IPS DF 19.7 (cell line): ENCODE measurements at places on chromosomes 6 and 20.

- no peak for DNase-seq
These were observed 10.3 kb upstream of the TULP1 start for GRCh38 chr6:35522660-35523658.

GRCh38 chr20:59662856-59663512 lies 58.6 kb downstream of the PHACTR3 start:
- DNase-seq: no peak

DNA sequence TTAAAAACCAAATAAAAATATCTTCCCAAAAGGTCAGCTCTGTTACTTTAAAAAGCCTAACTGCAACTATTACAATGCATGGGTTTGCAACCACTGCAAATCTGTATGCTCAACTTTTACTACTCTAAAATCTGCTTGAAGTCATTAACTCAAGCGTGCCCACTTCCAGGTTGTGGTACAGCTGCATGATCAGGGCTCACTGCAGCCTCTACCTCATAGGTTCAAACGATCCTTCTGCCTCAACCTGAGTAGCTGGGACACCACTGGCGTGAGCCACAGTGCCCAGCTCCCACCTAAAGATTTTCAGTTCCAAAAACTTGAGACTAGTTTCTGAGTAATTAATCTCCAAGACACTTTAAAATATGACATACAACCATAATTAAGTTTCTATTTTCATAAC lies 8.2 kb downstream of the DIDO1 start:
- no peak for DNase-seq

- no peak for DNase-seq
These were observed 43.2 kb upstream of the PNRC1 start for GRCh38 chr6:89037141-89037900.

DNA sequence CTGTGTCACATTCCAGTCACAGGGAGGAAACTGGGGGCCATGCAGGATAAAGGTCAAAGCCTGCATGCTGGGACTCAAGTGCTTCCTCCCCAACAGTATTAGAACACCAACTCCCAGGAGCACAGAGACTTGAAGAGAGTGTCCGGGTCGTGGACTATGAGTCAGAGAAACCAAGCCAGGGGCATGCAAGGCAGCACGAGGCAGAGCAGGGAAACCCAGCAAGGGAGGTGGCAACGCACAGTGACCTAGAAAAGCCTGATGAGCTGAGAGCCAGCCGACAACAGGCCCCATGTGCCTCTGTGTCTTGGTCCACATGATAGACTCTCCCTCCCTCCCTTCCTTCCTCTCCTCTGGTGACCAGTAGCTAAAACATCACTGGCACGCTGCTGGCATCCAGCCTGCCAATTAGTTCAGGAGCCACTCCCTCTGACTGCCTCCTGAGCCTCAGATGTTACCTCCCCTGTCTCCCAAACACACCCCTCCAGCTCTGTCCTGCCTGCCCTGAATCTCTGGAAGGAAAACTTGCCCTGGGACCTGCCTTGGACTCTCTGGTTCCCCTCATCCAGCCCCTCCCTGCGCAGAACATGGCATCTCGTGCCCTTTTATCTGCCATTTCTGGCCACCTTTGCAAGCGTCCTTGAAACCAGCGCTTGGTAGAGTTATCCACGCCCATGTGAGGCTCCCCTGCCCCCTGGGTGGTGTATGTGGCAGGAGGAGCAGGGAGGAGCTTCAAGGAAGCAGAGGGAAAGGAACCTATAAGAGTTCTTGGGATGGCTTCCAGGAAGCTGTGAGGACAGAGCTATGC lies 16.2 kb upstream of the RNF39 start:
- DNase-seq: no peak

DNA sequence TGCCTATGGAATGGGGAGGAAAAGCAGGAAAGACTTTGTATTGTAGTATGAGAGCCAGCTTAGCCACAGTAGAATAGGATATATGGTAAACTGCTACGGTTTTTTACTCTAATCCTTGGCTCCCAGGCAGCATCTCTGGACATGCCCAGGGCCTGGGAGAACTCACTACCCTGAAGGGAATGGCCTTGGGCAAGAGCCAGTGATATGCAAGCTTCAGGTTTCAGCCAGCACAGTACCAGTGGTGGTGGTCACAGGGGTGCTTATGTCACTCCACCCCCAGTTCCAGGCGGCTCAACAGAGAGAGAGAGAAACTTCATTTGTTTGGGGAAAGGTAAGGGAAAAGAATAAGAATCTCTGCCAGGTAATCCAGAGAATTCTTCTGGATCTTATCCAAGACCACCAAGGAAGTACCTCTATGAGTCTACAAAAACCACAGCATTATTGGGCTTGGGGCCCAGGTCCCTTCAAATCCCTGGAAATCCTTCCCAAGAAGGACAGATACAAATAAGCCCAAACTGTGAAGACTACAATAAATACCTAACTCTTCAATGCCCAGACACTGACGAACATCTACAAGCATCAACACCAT lies 121.2 kb downstream of the THBS2 start:
- DNase-seq: no peak

GRCh38 chr6:81788748-81789147 lies 36.3 kb upstream of the TENT5A start:
- DNase-seq: no peak

- no peak for DNase-seq
These were observed 28.1 kb downstream of the RNF24 start for GRCh38 chr20:3987296-3987695.

- no peak for DNase-seq
These were observed 10.2 kb downstream of the UBE3D start for GRCh38 chr6:83055366-83055964.

- no peak for DNase-seq
These were observed 26.5 kb downstream of the PTPRK start for GRCh38 chr6:128493877-128494276.

- DNase-seq: no peak
These were observed 49.1 kb upstream of the PLCB1 start for GRCh38 chr20:8082989-8083388.

GRCh38 chr6:48813836-48814235 lies 649.2 kb downstream of the MMUT start:
- no peak for DNase-seq

DNA sequence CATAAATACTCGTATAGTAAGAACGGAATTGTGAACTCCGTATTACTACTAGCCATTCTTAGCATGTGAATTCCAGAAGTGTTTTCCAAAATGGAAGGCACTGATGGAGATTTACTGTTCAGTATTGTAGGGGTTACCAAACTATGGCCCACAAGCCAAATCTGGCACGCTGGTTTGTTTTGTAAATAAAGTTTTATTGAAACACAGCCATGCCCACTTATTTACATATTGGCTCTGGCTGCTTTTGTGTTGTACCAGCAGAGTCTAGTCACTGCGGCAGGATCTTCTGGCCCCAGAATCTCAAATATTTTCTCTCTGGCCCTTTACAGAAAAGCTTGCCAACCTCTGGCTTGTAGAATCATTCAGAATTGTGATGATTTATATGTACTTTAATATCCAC lies 44.3 kb upstream of the PRELID3B start:
- DNase-seq: no peak

- DNase-seq: no peak
These were observed 44.6 kb upstream of the PXDC1 start for GRCh38 chr6:3795836-3796718.

DNA sequence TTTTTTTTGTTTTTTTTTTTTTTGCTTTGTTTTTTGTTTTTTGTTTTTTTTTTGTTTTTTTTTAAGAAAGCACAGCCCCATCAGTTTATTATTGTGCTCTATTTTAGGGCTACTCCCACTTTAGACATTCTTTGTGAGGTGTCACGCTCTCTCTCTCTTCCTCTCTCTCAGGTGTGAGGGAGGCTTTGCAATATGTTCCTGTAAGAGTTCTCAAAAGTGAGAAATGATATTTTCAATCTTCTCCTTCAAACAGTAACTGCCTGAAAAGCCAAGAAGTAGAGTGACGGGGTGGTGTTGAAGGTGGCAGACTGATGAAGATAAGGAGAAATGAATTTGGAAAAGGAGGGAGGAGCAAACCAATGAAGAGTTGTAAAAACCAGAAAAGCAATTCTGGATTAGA lies 28.3 kb upstream of the HDAC2 start:
- DNase-seq: no peak

- peak; percentile 92 for DNase-seq
These were observed 108.4 kb upstream of the PRSS16 start for GRCh38 chr6:27138837-27139755.

GRCh38 chr6:149984773-149985172 lies 21.0 kb downstream of the ULBP1 start:
- no peak for DNase-seq

- DNase-seq: no peak
These were observed 76.7 kb downstream of the RREB1 start for GRCh38 chr6:7184502-7184901.

GRCh38 chr6:131173680-131174079 lies 38.4 kb downstream of the AKAP7 start:
- no peak for DNase-seq

- DNase-seq: no peak
These were observed 304.4 kb upstream of the PLCB4 start for GRCh38 chr20:8764344-8764962.

DNA sequence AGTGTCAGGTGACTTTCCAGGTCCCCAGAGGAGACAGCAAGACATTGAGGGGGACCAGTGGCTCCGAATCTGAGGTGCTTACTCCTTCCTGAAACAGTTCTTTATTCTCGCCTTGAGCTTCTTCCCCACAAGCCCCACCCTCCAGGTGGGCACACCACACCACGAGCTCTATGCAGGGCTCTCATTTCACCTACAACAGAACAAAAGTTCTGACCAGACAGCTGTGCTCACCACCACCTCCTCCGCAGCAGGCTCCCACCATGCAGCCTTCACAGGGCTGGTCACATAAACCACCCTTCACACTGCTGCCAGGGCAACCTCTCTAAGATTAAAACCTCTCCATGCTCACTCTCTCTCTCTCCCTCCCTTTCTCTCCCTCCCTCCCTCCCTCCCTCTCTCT lies 384.5 kb upstream of the ARID1B start:
- no peak for DNase-seq

- DNase-seq: no peak
These were observed 14.2 kb downstream of the HINT3 start for GRCh38 chr6:125970760-125971159.

GRCh38 chr20:8425016-8425415 lies 292.9 kb downstream of the PLCB1 start:
- no peak for DNase-seq

DNA sequence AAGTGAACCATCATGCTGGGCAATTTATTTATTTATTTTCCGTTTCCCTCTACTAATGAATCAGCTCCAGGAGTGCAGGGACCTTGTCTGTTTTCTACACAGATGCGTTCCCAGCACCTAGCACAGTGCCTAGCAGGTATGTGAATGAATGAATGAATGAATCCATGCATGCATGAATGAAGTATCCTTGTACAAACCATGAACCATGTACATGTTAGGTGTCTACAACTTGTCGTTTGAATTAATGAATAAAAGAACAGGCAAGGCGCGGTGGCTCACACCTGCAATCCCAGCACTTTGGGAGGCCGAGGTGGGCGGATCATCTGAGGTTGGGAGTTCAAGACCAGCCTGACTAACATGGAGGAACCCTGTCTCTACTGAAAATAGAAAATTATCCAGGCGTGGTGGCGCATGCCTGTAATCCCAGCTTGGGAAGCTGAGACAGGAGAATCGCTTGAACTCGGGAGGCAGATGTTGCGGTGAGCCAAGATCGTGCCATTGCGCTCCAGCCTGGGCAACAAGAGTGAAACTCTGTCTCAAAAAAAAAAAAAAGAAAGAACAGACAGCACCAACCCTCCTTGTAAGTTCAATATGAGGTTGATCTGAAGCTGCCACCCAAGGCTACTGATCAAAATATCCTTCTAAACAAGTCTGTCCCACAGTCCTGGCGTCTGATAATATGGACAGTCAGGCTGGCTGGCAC lies 27.3 kb upstream of the SLC9A8 start:
- no peak for DNase-seq
